ENCODE measurements at places on chromosomes 2 and 18.
A peak's percentile ranks its signal among the peaks of the same experiment; 100 is the strongest.

DNA sequence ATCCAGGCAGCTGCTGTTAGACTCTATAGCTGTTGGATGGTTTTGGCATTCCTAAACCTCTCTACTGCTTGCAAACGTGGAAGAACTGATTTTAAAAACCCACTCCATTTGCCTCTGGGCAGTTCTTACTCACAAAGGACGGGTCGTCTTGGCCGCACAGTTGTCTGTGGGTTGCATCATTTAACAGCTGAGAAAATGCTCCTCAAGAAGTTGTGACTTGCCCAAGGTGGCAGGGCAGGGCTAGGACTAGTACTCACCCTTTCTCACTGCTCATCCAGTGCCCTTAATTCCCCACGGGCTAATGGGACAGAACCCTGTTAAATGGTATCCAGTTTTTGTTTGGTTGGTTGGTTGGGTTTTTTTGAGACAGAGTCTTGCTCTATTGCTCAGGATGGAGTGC, 997 bp upstream of the DRC1 start:
- DNase-seq: no peak

DNA sequence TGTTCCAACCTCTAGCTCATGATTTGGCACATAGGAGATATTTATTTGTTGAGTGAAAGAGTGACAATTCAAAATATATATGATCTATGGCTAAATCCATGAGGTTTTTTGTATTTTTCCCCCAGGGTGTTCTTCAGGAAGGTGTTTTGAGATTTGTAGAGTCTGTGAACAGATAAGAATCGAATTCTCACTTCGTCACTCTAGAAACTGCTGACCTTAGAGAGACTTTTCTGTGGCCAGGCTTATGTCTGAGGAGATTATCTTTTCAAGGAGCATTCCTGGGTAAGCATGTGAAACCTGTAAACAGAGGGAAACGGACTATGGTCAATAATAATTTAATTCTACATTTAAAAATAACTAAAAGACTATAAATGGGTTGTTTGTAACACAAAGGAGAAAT, 849 bp upstream of the ITGB6 start:
- no peak for DNase-seq

GRCh38 chr2:84855731-84856130, 25.2 kb downstream of the TRABD2A start:
- DNase-seq: no peak

DNA sequence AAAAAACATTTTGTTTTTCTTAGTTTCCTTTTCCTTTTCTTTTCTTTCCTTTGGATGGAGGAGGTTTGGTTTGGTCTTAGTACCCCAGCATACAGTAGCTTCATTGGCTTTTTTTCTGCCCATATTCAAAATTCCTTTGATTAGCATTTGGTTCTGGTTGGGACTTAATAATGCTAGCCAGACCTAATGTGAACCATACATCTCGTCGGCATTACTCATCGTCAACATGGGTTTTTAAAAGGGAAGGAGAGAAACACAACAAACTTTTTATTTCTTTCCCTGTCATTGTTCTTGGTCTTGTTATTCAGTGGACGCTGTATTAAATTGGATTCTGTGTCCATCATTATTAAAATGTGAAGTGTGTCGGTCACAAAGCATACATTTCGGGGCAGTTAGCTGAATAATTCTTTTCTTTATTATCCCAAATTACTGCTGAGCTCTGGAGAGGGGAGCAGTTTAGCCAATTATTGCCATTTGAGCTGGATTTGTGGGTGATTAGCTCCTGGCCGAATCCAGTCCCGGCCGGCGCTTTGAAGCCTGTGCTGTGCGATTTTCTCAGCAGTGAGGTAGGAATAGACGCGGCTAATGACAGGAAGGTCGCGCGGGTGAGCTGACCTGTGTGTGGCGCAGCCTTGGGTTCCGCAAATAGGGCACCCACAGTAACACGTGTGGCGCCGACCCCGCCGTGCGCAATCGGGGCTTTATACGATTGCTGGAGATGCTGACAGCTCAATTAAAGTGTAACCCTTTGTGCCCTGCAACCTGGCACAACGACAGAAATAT, 303.3 kb downstream of the GBX2 start:
- DNase-seq: no peak

GRCh38 chr2:69012310-69013141, 453 bp upstream of the ANTXR1 start:
- DNase-seq: peak; percentile 56

DNA sequence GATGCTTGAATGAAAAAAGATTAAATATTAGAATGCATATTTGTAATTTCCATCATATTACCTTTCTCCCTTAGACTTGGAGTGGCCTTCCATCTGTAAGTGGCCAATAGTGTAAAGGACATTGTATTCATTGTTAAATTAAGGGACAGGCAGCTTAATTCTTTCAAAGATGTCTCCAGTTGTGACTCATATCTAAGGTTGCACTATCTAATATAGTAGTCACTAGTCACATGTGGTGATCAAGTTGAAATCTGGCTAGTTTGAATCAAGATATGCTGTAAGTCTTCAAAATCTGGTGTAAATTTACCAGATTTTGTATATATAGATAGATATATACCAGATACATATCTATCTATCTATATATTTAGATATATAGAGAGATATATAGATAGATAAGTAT, 52.4 kb upstream of the AGPS start:
- DNase-seq: no peak

DNA sequence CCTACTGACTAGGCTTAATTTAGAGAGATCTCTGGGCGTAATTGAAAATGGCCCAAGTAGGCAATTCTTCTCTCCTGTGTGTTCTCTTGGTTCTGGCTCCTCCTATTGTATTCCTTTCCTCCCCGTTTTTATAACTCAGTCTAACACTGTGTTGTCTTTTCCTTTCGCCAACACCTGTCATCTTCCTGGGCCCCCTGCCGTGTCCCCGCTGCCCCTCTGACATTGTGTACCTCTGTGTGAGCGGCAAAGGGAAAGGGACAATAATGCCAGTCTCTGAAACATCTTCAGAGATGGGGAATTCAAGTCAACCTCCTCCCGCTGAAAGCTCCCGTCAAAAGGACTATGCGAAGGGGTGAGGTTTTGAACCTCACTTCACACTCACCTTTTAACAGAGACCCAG, 210.9 kb downstream of the GBX2 start:
- DNase-seq: no peak

DNA sequence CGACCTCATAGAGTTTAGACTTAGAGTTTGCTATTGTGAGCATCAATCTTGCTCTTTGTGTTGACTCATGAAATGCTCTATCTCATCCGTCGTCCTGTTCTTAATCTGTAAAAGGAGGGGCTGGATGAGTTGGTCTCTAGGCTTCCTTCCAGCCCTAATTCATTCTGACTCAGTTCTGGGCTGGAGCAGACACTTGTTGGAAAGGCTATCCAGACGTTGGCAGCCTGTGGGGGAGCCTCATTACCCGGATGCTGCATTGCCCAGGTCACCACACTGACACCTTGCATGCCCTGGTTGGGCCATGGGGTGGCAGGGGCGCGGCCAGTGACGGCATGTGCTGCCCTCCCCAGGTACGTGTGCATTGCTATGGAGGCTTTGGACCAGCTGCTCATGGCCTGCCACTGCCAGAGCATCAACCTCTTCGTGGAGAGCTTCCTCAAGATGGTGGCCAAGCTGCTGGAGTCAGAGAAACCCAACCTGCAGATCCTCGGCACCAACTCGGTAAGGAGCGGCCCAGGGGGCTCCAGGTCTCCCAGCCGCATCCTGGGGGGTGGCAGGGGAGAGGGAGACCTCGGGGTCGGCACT, 61.5 kb downstream of the EFR3B start:
- no peak for DNase-seq

DNA sequence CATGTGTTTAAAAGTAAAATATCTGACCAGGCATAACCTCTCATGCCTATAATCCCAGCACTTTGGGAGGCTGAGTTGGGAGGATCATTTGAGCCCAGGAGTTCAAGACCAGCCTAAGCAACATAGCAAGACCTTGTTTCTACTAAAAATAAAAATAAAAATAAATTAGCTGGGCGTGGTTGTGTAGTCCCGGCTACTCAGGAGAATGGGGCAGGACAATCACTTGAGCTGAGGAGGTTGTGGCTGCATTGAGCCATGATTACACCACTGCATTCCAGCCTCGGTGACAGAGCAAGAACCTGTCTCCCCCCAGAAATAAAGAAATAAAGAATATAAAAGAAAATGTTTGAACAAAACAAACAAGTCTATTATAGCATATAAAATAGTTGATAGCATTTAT, 158.3 kb downstream of the ZBTB7C start:
- no peak for DNase-seq

DNA sequence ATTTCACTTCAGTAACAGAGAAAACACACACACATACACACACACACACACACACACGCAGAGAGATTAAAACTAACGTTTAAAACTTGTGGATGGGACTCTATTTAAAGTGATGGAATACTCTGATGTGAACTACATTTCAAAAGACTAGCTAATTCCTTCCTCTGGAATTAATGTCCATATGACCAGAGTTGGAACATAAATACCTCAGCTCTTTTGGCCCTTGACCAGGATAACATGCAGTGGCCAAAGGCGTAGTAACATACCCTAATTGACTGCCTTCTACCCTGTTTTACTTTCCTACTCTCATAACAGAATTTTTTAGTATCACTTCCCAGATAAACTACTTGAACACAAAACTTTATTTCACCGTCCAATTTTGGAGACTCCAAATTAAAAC, 671.3 kb upstream of the CHAC2 start:
- DNase-seq: no peak

GRCh38 chr2:36541891-36542595, 55.9 kb downstream of the FEZ2 start:
- DNase-seq: no peak

DNA sequence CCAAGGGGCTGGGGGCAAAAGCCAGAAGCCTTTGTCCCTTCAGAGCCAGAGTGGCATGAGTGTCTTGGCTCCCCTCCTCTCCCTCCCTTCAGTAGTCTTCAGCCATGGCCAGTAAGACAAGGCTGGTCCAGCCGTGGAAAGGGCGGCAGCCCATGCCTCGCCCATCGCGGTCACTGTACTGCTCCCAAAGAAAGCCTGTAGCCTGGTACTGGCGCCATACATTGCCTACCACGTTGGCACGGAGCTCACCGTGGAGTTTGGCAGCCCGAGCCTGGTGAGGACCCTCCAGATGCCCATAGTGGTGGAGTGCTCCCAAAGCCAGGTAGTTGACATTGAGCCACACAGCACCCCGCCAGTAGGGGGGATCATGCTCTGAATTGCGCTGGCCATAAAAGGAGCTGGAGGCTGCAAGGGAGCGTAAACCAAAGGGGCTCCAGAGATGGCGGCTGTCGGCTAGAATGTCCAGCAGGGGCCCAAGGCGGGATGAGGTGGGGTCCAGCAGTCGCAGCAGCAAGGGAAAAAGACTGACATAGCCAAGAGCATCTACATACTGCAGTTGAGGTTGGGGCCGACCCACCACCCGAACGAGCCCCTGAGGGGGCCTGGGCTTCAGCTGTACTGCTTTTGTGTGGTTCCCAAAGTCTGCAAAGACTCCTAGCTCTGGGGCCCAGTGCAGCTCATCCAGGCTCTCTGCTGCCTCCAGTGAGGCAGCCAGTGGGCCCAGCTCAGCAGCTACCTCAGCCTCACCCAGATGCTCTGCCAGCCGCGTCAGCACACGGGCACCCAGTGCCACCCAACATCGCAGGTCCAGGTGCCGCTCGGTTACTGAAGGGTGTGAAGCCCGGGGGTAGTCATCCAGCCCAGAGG, 3.2 kb downstream of the WBP1 start:
- no peak for DNase-seq

DNA sequence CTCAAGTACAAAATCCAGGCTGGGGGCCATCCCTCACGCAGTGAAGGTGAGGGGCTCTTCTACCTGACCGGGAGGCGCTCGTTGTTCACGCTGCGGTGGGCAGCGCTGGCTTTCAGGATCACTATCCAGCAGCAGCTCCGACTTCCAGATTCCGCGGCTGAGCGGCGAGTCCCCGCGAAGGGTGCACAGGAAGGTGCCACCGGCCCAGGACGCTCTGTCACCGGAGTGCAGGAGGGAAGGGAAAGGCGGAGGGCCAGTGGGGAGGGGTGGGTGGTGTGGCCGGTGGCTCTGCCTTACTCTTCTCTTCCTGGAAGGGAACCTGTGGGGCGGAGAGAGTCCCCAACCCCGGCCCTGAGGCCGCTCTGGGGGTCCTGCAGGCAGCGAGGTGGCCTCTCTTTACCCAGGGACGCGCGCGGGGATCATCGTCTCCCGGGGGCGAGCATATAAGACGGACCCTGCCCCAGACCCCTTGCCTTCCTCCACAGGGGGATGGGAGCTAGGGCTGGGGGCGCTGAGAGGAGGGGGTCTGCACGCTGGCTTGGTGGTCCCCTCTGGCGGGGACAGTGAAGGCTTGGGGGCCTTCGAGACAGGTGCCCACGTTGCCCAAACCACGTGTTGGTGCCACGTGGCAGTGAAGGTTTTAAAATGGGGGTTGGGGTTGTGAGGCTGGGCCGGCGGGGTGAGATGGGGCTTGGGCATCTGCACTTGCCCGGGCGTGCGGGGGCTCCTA, 26.9 kb upstream of the HS6ST1 start:
- DNase-seq: no peak

DNA sequence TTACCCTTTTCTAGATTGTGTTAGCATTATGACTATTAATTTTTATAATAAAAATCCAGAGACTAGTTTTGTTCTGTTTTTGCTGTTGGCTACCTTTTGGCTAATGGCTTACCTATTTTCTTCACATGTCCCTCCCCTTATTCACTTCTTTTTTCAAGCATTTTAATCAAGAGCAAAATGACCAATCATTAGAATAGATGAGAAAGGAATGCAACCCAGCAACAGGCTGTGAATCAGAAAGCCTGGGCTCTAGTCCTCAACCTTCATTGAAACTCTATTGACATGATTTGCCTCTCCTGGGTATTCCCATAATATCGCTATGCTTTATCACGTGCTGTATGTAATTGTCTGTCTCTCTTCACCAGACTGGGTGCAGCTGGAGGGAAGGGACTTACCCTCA, 370.1 kb downstream of the IRS1 start:
- no peak for DNase-seq

DNA sequence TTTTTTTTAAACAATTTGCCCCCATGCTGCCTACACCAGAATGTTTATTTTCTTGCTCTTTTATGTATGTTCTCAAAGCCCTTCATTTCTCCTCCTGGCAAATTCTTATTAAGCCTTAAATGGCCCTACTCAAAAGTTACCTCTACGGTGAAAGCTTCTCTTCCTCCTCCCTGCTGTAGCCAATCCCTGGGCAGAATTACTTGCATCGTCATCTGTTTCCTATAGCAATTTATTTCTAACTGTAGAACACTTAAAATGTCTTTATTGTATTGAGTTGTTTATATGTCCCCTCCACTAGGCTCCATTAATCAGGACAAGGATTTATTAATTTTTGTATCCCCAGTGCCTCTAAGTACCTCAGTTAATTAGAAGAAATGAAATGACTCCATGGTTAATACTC, 2.5 kb upstream of the RAD51AP2 start:
- no peak for DNase-seq

- no peak for DNase-seq
Observed at GRCh38 chr2:11955314-11955713, 208.9 kb downstream of the LPIN1 start.

DNA sequence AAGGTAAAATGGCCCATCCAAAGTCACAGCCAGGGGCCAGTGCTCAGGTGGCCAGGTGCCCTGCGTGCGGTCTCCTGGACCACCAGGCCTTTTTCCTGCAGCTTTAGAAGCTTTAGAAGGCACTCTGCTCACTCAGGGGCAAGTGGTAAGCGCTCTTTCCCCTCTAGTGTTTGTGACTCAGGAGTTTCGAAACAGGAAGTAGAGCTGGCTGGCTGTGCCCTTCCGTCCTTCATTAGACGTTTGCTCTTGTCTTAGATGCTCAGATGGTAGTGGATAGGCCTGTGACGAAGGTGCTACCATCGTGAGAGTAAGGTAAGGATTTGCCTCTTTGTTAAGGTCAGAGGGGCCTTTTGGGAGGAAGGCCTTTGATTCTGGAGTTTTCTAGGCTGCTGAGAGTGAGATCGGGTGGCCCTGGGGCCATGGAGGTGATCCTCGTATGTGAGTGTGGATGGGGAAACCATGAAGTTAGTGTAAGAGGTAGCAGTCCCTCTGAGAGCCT, at the start of gene CASP8:
TSS of gene CASP8 (plus strand) at position 235 of the 499 bp plus-strand sequence. CDS start 5,951 bp downstream, outside the sequence.
- DNase-seq: peak; percentile 83
